RWPE2 (cell line): ENCODE measurements at places on chromosomes 3 and 15.

- no peak for DNase-seq
Observed at GRCh38 chr3:41125258-41125657, 74.0 kb upstream of the CTNNB1 start.

GRCh38 chr3:89227634-89228033 is 120.2 kb downstream of the EPHA3 start:
- DNase-seq, result no peak

DNA sequence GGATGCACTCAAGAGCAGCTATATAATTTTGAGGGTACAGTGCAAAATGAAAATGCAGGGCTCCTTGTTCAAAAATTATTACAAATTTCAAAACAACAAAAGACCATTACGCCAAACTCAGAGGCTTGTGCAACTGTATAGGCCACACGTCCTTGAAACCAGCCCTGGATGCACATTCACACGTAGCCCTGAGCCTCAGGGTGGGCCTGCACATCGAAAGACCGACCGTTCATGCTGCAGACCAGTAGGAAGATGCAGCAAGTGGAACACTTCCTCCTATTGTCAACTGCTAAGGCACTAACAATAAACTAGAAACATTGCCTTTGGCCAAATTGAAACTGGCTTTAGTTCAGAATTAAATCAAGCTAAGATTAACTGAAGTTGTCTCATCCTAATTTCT is 174.7 kb downstream of the SHOX2 start:
- no peak for DNase-seq

- DNase-seq, result no peak
Observed at GRCh38 chr3:39933986-39934693, 124.7 kb downstream of the MYRIP start.

DNA sequence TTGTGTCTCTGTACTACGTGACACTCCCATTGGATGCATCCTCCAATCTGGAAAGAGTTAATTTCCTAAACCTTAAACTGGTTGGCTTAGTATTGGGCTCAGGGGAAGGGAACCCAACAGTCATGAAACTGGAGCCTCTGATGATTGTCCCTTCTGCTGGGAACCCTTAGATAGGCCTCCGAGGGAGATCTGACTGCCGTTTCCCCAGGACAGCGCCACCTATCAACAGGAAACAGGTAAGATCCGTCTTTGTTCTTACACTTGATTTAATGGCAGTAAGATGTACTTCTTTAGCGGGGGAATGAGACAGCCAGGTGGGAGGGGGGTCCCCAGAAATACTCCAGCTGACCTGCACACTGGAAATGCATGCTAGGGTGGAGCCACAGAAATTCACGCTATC is 1749.6 kb downstream of the SI start:
- no peak for DNase-seq

DNA sequence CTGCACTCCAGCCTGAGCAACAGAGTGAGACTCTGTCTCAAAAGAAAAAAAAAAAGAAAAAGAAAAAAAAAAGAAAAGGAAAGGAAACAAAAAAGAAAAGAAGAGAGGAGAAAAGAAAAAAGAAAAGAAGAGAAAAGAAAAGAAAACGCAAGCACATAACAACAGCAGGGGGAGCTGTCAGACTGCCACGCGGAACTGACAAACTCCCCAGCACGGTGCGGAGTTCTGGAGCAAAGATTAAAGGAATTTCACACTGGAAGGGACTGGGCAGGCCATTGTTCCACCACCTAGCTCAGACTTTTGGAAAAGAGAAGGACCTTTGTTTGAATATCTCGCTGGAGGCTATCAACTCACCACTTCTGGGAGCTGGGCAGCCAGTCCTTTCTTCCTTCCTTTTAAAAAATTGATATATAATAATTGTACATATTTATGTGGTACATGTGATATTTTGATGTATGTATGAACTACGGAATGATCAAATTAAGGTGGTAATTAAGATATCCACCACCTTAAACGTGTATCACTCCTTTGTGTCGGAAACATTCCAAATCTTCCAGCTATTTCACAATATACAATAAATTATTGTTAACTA is 40.5 kb downstream of the DPPA2 start:
- DNase-seq, result no peak

GRCh38 chr3:99253963-99254355 is 352.5 kb upstream of the DCBLD2 start:
- DNase-seq, result no peak

DNA sequence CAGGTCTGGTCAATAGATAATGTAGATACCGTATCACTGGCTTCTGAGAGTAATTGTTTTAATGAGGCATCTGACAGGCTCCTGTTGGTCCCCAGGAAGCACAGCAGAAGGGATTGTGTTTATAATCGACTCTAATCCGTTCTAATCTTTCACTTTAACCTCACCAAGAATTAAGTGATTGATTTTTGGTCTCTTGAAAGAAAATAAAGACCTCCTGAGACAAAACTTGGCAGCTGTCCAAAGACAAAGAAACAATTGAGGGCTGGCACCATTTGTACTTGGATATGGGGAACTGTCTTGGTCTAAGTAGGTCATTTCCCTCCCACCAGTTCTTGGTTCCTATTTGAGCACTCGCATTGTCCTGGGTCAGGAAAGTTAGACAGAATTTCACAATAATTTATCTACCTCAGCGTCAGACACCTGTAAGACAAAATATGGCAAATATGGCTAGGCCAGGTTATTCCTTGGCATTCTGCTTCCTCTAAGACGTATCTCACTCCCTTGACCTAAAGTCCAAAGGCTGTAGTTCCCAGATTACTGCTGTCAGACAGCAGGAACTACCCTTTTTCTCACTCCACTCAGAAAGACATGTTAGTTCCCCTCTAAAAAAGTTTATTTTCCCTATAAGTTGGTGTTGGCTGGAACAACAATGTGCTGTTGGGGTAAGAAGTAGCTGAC is 22.7 kb upstream of the CD96 start:
- no peak for DNase-seq

DNA sequence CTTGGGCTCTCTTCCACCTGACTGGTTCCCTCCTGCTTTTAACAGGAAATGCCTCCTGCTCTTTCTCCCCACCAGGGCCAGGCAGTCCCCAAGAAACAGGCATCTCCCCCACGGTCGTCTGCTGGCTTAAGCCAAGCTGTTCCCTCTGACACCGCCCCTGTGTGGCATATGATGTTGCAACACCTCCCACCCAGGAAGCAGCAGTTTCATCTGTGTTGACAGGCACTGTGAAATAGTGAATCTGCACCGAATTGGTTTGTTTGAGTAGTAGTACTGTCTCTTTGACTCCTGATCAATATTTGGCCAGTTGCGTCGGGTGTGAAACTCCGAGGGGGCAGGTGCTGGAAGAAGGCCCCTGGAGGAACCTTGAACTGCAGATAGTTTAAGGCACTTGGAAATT is 188.8 kb downstream of the FEZF2 start:
- DNase-seq, result no peak

GRCh38 chr15:86690566-86690965 is 610.9 kb downstream of the AGBL1 start:
- no peak for DNase-seq

DNA sequence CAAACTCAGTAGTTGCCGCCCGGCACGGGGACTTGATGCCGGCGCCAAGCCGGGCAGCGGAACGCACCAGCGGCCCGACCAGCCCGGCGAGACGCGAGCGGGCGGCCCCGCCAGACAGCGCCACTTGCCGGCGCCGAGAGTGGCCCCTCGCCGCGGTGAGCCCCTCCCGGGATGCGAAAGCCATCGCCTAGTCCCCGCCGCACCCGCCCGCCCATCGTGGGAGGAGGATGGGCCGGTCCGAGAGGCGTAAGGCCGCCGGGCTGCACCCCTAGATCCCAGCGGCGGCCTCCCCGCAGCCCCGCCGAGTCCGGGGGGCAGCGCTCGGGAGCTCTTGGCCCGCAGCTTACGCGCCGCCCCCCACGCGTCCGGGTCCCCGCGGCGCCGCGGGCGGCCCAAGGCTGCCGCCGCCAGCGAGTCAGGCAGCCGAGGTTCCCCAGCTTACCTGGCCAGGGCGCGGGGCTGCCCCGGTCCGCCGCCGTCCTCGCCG is 609 bp downstream of the GOLGA8A start:
- DNase-seq, result no peak

- no peak for DNase-seq
Observed at GRCh38 chr3:37718632-37719031, 143.0 kb upstream of the CTDSPL start.

DNA sequence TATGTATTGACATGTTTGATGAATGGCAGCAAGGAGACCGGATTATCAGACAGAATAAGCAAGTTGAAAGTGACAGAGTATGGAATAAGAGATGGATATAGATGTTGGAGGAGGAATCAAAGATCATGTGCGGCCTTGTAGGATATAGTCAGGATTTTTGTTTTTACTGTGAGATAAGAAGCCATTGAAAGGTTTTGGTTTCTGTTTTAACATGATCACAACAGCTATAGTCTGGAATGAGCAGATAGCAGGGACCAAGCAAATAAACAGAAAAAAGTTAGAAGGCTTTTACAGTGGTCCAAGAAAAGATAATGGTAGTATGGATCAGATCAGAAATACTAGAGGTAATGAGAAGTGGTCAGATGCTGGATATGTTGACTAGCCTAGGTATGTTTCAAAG is 52.6 kb downstream of the SLC12A6 start:
- DNase-seq, result no peak

- no peak for DNase-seq
Observed at GRCh38 chr3:194079702-194080172, 56.2 kb upstream of the HES1 start.

DNA sequence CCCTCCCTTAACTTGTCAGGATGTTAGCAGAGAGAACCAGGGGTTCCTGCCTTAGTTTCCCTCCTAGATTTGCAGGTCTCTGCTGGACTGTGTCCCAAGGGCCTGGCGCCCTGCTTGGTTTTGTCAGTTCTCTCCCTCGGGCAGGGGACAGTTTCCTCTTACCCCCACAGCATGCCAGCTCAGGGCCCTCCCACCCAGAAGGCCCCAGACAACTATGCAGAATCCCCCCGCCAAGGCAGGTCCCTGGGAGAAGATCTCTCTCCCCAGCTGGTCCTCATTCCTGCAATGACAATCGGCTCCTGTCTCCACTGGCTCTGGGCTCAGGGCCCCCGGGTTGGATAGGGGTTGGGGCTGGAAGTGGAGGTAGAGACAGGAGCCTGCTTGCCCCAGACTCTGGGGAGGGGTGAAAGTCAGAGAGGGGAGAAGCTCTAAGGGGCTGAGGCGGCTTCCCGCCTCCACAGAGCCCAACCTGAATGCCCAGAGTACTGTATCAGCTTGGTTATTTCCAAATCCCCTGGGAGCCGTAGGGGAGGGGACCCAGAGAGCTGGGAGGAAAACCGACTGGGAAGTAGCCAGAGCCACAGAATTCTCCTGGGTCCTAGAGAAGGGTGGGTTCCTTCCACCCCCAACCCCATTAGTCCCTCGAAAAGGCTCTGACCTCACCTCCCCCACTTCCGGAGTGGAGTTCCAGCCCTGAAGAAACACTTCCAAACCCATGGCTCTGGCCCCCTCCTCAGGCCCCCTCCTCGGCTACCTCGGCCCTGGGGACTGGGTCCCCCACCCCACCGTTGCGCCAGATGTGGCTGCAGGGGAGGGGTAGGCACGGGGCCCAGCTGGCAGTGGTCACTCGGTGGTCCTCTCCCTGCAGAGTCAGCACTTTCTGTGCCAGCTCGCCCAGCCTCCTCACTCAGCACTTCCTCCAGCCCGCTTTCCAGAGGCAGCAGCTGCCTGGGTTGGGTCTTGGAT is 3.8 kb upstream of the LOXL1 start:
- no peak for DNase-seq

GRCh38 chr15:29018120-29018805 is 132.5 kb downstream of the APBA2 start:
- DNase-seq, result peak; percentile 71

DNA sequence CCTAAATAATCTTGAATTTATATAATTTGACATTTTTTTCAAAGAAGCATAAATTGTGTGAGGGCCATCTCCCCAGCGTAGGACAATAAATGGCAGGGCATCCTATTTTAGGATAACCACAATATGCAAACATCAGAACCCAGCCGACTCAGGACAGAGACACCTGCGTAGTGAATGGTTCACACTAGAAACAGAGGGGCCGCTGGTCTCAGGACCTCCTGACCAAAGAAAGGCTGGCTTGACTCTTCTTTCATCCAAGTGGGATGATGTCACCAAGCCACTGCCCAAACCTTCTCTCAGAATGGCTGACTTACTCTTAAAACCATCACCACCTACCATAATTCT is 162.1 kb downstream of the FOXP1 start:
- DNase-seq, result no peak

GRCh38 chr15:58457466-58457965 is 25.7 kb downstream of the LIPC start:
- no peak for DNase-seq

- no peak for DNase-seq
Observed at GRCh38 chr3:197335428-197336132, 37.2 kb upstream of the DLG1 start.

GRCh38 chr15:91881569-91882297 is 28.2 kb downstream of the SLCO3A1 start:
- no peak for DNase-seq
